ENCODE measurements at places on chromosomes 5 and 9.

DNA sequence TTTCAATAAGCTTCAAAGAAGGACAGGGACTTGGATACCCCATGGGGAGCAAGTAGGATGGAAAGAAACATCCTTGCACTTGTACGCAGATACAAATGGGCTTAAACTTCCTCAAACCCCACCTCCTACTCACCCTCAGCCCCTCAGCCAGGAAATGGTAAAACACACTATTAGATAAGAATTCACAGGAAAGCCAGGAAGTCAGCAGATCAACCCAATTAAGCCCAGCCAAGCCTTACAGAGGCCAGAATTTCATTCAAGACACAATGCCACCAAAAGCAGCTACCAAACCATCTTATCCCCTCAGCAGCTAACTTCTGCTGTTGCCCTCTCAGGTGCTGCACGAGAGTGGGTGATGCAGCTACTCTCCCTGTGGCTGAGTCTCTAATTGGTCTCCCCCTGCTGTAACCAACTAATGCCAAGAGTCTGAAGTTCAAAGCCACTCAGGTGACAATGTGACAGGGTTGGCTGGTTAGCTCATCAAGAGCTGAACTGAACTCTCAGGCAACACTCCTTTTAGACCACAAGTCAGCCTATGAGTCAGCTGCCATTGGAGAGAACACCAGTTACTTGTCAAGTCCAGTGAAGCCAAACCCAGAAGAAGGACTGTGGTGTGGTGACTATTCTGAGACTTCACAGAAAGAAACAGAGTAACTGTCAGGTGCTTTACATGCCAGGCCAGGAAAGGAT lies 201.9 kb downstream of the ZNF608 start:
- DNase-seq: no peak

- DNase-seq: peak; percentile 88
Observed at GRCh38 chr5:132410451-132411303, 41.2 kb downstream of the SLC22A5 start.

DNA sequence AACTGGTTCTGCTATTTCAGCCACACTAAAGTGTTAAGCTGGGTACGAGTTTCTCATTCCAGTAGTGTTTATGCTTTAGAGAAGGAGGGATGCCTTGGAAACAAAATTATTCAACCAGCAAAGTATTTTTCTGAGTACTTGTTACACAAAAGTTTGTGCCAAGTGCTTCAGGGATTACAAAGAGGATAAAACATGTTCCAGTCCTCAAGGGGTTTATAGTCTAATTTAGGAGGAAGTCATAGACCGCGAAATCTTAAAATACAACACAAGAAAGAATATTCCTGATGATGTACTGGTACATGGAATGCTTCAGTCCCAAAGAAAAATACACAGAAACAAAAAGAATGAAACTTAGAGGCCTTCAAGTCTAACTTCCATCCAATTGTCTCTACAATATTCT lies 85.4 kb upstream of the NR4A3 start:
- no peak for DNase-seq

- DNase-seq: no peak
Observed at GRCh38 chr9:117365438-117365837, 49.4 kb downstream of the ASTN2 start.

GRCh38 chr5:119036101-119036762 lies 34.7 kb upstream of the DMXL1 start:
- no peak for DNase-seq

- no peak for DNase-seq
Observed at GRCh38 chr9:130045725-130046450, 2.9 kb upstream of the FNBP1 start.

DNA sequence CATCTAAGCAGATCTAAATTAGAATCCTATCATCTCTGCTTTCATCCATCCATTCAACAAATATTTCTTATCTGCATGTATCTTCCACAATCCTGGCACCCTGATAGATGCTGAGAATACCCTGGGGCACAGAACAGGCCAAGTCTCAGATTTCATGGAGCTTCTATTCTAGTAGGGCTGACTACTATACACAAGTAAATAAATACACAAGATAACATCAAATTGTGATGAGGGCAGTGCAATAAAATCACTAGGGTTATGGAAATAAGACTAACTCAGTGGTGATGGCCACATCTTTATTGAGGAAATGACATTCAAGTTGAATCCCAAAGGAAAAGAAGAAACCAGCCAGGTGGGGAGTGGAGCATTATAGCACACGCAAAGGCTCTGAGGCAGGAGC lies 138.4 kb upstream of the GLRA1 start:
- DNase-seq: no peak

Data from WTC11 (cell line).